ENCODE measurements at places on chromosomes 16 and 17.

GRCh38 chr17:79356839-79357447 lies 253.9 kb downstream of the RBFOX3 start:
- DNase-seq, result no peak

GRCh38 chr16:50597563-50598255 lies 49.5 kb downstream of the NKD1 start:
- DNase-seq, result no peak

- DNase-seq, result no peak
Measured at GRCh38 chr16:15879255-15879811, 9.1 kb downstream of the CEP20 start.

GRCh38 chr17:77214743-77215142 lies 74.0 kb downstream of the SEC14L1 start:
- no peak for DNase-seq

DNA sequence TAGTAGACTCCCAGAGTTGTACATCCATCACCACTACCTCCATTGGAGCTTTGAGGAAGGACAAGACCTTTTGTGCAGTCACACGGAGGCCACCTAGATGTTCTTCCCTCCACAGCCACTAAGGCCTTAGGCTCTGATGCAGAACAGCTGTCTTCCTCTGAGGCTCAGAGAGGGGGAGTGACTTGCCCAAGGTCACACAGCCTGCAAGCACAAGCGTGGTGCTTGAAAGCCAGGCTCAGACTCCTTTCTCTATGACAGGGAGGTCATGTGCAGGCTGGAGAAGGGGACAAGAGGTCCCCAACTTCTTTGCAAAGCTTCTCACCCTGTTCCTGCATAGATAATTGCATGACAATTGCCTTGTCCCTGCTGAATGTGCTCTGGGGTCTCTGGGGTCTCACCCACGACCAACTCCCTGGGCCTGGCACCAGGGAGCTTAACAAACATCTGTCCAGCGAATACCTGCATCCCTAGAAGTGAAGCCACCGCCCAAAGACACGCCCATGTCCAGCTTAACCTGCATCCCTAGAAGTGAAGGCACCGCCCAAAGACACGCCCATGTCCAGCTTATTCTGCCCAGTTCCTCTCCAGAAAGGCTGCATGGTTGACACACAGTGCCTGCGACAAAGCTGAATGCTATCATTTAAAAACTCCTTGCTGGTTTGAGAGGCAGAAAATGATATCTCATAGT lies 12.7 kb downstream of the SCGB1C2 start:
- DNase-seq, result no peak

DNA sequence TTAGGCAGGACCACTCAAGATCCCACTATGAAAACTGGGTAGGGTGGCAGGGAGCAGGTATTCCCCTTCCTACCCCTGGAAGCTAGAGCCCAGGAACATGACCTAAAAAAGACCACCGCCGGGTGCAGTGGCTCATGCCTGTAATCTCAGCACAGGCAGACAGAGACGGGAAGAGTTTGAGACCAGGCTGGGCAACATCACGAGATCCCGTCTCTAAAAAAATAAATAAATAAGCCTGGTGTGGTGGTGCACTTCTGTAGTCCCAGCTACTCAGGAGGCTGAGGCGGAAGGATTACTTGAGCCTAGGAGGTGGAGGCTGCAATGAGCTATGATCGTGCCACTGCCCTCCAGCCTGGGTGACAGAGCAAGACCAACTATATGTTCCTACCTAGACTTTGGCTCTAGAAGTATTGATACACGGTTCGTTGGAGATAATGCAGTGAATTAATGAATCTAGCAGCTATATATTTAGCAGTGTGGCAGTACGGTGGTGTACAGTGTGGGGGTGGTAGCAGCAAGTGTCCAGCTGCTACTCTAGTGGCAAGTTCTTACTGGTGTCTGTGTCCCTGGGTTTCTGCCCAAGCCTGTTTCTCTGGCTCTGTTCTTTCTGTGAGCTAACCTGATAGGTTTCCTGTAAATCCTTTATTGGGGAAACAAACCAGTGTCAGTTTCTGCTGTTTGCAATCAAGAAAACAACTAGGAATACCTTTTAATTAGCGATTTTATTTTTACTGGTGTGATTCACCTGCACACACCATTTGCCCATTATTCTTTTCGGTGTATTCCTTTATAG lies 3.3 kb upstream of the USP31 start:
- no peak for DNase-seq

GRCh38 chr16:77823067-77823466 lies 34.7 kb downstream of the VAT1L start:
- DNase-seq, result no peak

- DNase-seq, result no peak
Measured at GRCh38 chr17:31269578-31269983, 27.5 kb downstream of the OMG start.

- no peak for DNase-seq
Measured at GRCh38 chr16:71726476-71727315, 2.2 kb upstream of the PHLPP2 start.

- no peak for DNase-seq
Measured at GRCh38 chr16:26561303-26561702, 505.4 kb upstream of the C16orf82 start.

GRCh38 chr16:24838554-24839266 lies 7.1 kb upstream of the SLC5A11 start:
- no peak for DNase-seq

GRCh38 chr16:87216148-87216840 lies 100.9 kb downstream of the C16orf95 start:
- DNase-seq, result no peak

GRCh38 chr17:384622-385177 lies 32.1 kb upstream of the RPH3AL start:
- DNase-seq, result no peak

GRCh38 chr17:44314524-44314868 lies 6.1 kb downstream of the RUNDC3A start:
- DNase-seq, result no peak

GRCh38 chr17:28887871-28888471 lies 9.6 kb downstream of the FLOT2 start:
- DNase-seq, result no peak

DNA sequence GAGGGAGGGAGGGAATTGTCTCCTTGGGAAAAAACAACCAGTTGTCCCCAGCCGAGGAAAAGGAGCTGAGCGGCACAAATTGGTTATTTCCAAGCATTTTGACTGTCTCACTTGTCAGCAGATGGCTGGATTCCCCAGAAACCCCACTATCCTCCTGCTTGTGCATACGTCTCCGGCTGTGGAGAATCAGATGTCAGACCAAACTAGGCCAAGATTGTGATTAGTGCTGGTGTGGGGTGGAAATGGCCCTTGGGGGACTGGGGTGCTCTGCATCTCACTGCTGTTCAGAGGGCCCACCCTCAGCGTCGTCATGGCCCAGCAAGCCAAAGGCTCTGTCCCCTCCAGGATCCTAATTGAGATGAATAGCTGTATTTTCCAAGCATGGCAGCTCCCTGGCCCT lies 131.7 kb upstream of the HSBP1 start:
- no peak for DNase-seq

Data from DMS 273 treated with DMSO at 0.1 percent for 48 hours (cell line).